ENCODE measurements at places on chromosomes 2 and 18.

DNA sequence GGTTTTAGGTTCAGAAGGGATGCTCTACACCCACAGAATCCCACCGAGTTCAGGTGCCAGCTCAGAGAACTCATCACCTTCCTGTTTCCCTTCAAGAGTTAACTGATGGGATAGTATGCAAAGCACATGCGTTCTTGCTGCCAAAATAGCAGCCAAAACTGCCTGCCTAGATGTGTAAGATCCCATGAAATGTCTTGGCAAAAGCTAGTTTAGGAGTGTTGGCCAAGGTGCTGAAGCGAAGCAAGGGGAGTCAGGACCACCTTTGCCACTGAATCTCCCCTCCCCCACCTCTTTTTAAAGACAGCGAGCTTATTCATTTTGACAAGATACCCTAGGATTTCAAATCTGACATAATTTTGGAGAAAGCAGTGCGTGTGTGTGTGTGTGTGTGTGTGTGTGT lies 2.1 kb downstream of the DOCK10 start:
- DNase-seq = no peak

DNA sequence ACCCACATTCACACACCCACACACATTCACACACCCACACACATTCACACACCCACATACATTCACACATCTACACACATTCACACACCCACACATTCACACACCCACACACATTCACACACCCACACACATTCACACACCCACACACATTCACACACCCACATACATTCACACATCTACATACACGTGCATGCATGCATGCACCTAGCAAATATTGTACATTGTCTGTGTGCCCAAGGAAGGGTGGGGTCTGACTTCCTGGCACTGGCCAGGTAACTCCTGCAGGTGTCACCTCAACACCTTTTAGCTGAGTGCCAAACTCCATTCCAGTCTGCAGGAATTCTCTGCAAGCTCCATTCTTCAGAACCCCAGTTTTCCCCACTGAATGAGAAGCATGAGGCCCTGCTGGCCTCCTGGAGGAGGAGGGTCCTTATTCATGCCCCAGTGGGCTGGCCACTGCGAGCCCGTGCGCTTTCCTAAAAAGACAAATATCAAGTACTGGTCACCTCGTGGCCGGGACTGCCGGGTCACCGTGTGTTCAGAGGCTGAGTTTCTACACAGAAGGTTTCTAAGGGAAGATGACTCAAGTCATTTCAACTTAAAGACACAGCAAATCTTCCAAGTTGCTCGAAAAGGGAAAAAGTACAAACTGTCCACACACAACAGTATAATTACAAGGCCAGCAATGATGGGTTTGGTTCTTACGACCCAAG lies 131.5 kb downstream of the HDAC4 start:
- DNase-seq = no peak

GRCh38 chr18:63146828-63147409 lies 172.7 kb downstream of the BCL2 start:
- DNase-seq = no peak

DNA sequence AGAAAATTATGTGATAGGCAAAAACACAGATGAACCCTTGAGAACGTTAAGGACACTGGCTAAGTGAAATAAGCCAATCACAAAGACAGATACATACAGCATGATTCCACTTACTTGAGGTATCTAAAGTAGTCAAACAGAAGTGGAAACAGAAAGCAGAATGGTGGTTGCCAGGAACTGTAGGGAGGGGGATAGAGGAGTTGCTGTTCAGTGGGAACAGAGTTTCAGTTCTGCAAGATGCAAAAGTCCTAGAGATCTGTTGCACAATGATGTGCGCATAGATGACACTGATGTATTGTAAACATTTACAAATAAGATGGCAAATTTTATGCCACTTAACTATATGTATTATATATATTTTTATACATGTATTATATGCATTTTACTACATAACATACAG lies 59.7 kb downstream of the POLE4 start:
- no peak for DNase-seq

DNA sequence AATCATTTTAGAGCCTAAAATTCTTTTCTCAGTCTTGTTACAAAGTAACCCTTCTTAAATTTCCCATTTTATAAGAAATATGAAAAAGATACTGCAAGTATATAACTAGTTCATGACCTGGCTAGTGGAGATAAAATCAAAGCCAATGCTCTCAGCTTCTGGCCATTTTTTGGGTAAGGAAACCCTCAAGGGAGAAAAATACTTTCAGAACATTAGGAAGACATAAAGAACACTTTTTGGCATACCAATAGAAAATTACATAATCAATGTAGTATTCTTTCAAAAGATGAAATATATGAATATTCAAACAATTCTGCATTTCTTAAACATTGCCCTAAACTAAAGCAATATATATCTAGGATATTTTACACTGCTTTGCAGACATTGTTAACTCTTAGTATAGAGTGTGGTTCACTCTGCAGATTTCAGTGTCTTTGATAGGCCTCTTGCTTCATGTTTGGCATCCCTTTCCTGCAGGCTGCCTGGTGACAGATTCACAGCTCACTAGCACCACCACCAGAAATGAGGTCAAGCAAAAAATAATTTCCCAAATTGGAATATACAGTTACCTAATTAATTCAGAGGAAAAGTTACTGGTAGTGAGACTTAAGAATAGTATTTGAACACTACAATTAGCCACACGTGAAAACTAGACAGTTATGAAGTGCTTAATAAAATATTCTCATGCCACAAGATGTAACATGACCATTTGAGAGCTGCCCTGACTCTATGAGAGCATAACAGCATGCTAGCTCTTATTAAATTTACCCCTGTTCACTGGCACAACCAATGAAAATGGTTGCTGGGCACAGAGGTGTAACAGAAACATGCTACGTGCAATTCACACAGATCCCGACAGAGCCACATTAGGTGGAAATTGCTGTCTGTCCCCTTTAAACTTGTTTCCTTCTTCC lies 36.0 kb downstream of the PAIP2B start:
- no peak for DNase-seq

- DNase-seq = no peak
Observed at GRCh38 chr2:240293557-240294461, 141.7 kb upstream of the GPC1 start.

GRCh38 chr2:189504238-189504637 lies 63.0 kb downstream of the WDR75 start:
- DNase-seq = no peak

DNA sequence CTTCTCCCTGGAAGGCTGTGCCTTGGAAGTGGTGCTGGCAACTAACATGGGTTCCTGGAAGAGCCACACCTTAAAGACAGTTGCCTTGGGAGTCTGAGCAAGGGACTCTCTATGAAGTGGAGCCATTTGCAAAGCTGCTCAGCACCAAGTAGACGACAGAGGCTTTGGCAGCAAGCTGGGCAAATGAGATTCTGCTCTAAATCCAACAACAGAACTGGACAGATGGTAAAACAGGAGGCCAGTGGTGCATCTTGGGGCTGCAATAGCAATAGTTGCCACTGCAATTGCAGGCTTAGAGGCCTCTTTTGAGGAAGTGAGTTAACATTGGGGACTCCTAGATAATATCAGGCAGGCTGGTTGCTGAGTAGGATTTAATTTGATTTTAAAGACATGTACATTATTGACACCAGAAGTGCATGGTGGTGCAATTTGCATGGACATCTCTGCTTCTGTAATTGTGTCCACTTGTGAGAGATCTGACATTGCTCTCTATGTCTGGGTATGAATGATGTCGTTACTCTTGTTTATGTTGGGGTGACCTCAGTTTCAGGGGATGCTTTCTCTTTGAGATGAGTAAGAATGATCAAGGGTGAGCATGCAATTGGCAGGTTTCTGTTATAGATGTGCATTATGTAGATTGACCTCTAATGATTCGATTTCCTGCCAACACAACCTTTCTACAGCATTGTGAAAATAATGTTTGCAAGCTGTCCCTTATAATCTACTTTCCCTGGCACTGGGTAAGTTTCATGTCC lies 568.3 kb upstream of the MEX3C start:
- no peak for DNase-seq

DNA sequence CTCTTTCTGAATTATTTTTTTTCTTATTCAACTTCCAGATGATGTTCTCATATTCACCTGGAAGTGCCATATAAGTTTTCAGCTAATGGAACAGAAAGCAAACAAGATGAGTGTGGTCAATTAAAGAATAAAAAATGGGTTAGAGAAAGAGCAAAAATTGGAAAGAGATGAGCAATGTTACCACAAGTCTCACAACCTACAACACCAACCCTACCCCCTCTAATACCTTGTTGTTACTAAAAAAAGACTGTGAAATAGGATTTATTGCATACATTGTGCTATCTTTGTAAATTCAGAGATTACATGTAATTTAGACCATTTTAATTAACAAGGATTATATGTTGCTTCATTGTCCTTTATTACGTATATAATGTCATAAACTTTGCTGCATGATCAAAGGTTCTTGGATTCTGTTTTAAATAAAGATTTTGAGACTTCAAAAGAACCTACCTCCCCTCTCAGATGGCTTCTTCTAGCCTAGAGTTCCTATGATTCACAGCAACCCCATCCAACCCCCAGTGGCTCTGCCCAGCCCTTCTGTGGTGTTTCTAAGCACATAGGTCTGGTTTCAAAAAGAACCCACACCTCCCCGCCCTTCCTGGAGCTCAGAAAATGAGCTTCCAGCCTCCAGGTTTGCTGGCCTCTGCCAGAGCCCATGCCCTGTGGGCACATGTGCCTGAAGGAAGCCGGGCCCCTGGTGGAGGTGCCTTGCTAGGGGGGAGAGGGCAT lies 24.7 kb downstream of the LGALSL start:
- no peak for DNase-seq

DNA sequence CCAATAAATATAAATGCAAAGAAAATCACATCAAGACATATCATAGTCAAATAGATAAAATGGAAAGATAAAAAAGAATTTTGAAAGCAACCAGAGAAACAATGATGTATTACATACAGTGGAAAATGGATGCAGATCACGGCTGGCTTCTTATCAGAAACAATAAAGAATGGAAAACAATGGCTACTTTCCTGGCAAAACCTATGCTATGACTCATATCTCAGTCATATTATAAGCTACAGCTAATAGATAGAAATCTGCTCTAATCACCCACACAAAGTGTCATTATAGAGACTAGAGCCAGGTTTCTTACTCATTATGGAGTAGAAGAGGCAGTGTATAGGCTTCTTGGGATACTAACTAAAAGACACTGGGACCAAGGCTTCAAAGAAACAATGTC lies 93.5 kb upstream of the TACR1 start:
- DNase-seq = no peak

- no peak for DNase-seq
Observed at GRCh38 chr2:9355716-9356115, 67.6 kb downstream of the ITGB1BP1 start.

DNA sequence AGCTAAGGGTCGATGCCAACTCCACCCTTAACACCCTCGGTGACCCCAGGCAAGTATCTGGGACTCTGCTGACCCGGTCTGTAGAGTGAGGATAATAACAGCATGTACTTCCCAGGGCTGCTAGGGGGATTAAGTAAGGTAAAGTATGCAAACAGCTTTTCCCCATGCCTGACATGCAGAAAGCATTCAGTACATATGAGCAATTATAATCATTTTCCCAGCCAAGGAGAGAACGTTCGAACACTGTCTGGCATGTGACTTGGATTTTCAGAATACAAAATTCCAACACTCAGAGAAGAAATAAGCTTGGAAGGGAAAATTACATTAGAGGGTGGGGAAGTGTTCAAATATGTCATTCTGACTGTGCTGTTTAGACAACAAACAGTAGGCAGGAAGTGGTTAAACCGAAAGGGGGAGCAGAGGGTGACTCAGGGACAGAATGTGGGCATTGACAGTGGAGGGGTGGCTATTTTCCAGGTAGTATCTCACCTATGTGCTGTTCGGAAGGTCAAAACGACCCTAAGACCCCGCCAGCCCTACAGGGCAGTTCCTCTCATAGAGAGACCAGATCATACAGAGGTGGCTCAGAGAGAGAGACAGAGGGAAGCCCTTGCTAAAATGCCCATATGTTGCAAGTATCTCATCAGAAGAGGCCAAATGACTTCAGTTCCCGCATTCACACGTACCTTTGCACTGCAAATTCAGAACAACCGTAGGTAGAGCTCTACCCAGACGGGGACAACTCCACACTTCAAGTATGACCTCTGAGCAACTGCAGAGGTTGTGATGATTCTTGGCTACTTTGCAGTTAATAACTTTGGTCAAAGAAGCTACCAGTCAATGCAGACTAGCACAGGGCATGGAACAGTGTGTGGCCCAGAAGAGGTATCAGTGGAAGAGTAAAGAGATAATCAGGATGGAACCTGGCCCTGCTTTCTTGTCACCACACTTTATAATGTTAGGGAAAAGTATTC lies 14.8 kb downstream of the ASPRV1 start:
- DNase-seq = no peak

DNA sequence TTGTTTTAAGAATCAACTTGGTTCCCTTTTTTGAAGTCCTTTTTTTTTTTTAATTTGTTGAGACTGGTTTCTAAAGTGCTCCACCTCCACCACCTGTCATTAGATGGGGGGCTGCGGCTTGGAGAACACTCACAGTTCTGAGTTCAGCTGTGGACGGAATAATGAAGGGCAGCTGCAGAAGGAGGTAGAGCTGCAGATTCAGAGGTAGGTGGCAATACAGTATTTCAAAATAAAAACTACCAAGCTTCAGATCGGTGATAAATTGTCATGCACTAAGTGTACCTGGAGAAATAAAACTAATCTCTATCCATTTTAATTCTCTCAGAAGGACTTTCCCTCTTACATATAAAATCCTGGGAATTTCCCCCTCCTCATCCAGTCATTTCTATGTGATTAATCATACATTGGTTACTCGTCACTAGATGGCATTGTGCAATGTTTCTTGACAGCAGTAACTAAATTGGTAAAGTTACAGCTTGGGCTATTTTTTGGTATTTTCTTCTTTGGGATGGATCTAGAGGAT lies 81.1 kb upstream of the SLC39A10 start:
- no peak for DNase-seq

DNA sequence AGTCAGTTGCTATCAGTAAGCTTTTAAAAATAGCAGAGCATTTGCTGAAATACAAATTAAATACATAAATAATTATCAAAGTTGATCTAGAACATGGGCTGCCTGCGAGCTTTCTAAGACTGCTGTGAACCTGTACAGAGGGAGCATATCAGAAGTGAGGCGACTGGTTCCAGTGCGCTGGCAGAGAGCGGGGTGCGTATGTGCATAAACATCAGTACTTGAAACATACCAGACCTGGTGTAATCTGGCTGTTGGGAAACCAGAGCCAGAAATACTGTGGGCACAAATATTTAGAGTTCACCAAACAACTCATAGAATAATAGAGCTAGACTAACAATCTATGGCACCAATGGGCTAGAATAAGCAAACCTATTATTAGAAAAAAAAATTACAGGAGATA lies 27.3 kb downstream of the PDIA6 start:
- no peak for DNase-seq

All from smooth muscle cell of the brain vasculature (primary cell).